ENCODE measurements at places on chromosomes 2 and 18.
A peak's percentile ranks its signal among the peaks of the same experiment; 100 is the strongest.

GRCh38 chr2:163633291-163633690 is 102.5 kb downstream of the FIGN start:
- no peak for DNase-seq

DNA sequence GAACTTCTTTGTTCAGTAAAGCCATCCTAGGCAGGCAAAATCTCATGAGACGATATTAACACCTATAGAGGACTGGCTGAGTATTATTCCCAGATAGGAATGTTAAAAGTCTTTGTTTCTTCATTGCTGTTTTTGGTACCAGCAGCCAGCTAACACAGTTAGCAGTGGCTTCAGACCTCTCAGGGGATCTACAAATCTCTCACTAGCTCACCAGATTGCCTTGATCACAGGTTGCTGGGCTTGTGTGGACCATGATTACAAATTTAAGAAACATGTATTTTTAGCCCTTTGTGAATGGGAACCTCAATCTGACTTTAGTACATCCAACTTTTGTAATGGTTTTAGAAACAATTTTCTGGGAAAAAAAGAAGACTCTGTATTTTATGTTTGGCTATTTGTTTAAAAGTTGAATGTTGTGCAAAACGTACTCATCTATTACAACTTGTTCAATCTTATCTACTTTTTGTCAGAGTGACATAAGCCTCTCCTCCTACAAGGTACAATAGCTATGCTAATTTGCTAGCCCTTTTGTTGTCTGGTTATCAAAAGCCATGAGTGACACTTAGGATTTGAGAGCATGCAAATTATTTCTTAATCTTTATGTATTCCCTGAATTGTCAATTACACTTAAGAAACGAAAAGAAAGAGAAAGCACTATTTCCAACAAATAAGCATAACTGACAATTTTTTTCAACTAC is 693.1 kb downstream of the ERBB4 start:
- peak; percentile 67 for DNase-seq

- peak; percentile 2 for DNase-seq
These were observed 3.2 kb upstream of the PDK1 start for GRCh38 chr2:172552547-172553291.

DNA sequence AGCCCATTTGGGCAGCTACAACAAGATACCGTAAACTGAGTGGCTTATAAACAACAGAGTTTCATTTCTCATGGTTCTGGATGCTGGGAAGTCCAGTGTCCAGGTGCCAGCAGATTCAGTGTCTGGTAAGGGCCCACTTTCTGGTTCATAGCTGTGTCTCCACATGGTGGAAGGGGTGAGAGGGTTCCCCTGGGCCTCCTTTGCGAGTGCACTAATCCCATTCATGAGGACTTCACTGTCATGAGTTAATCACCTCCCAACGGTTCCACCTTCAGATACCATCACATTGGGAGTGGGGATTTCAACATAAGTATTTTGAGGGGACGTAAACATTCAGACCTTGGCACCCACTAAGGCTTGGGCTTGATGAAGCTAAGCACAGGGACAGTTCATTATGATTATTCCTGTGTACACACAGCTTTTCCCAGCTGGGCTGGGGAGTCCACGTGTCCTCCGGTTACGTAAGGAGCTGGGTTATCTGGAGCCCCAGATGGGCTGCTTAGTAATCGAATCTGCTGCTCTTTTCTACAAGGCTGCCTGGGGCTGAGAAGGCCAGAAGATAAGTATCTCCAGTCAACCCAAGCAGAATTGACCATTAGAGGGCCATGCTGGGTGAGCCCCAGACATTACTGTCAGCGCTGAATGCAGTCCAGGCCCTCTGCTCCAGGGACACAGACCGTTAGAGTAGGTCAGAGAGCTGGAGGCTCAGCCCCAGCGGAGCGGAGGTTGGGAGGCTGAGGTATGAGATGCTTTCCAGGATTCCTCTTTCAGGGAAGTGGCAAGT is 42.7 kb downstream of the EPAS1 start:
- no peak for DNase-seq

GRCh38 chr2:9416267-9416961 is 6.9 kb downstream of the ITGB1BP1 start:
- DNase-seq = no peak

DNA sequence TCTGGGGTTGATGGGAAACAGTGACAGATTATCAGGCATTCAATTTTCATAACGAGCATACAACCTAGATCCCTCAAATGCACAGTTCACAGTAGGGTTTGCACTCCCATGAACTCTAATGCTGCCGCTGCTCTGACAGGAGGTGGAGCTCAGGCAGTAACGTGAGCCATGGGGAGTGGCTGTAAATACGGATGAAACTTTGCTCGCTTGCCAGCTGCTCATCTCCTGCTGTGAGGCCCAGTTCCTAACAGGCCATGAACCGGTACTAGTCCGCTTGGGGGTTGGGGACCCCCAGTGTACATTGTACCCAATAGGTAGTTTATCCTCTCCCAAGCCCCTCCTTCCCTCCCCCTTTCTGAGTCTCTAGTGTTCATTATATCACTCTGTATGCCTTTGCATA is 94.6 kb downstream of the PTH2R start:
- peak; percentile 83 for DNase-seq

DNA sequence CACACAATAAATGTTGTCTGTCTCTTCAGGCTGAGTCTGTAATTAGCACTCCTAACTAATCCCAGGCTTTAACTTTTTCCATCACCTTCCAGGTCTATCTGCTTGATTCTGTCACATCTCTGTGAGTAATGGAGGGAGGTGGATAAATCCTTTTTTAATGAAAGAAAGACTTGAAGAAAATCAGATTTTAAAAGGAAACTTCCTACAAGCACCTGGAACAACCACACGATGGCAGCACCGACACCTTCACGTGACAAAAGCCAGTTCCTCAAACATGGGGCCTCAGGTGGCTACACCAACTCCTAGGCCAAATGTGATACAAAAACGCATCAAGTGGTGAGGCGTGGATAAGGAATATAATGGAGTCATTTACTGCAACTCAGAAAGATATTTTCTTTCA is 41.8 kb downstream of the TGFBRAP1 start:
- DNase-seq = peak; percentile 7

- no peak for DNase-seq
These were observed 640 bp upstream of the SPR start for GRCh38 chr2:72886505-72887031.

Data from NCI-H69 (cell line).